Stimulated activated effector memory CD8-positive, alpha-beta T cell treated with anti-CD3 and anti-CD28 coated beads, Interleukin-12 subunit alpha, Interleukin-12 subunit beta, amount 100 ng/mL, for 72 hours (primary cell): ENCODE measurements at places on chromosomes 6 and 20.

DNA sequence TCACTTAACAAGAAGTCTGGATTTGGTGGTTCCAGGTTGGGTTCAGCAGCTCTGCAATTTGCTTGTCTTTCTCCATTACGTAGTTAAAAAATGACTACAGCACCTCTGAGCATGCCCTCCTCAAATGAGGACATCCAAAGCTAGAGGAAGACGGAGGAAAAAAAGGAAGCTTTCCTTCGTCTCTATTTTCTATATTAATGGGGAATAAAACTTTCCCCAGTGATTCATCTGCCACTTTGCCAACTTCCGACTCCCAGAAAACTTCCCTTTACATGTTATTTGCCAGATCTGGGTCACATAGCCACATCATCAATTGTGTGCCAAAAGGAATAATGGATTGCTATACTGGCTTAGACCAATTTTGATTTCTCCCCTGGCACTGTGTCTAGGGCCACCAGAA, 69.5 kb downstream of the ZFAND3 start:
- DNase-seq, result no peak

DNA sequence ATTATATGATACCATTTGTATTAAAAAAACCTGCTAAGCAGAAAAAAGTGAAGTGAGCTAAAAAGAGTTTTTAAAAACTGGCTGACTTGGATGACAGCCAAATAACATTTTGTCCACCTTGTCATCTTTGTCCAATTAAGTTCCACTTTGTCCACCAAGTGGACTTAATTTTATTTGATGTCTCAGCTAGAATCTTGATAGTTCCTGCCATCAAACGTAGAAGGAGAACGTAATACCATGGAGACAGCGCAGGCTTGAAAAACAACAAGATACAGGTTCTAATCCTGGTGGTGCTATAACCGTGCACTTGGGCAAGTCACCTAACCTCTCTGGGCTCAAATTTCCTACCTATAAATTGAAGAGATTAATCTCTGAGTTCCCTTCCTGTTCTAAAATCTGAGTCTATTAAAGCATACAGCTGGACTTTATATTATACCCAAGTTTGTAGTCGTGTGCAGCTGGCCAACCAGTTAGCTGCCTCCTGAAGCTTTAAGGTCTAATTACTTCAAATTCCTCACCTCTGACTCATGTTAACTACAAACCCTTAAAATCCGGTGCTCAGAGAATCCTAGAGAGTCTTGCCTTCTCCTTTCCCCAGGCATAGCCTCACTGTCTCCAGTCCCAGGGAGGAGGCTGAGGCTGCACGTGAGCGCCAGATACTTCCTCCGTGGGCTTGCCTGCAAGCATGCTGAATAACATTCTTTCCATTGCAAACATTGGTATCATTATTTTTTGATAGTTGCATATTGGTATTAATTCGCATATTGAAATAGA, 16.8 kb downstream of the TMEM244 start:
- no peak for DNase-seq

- DNase-seq, result no peak
These were observed 95.0 kb downstream of the THBS2 start for GRCh38 chr6:169158691-169159090.

DNA sequence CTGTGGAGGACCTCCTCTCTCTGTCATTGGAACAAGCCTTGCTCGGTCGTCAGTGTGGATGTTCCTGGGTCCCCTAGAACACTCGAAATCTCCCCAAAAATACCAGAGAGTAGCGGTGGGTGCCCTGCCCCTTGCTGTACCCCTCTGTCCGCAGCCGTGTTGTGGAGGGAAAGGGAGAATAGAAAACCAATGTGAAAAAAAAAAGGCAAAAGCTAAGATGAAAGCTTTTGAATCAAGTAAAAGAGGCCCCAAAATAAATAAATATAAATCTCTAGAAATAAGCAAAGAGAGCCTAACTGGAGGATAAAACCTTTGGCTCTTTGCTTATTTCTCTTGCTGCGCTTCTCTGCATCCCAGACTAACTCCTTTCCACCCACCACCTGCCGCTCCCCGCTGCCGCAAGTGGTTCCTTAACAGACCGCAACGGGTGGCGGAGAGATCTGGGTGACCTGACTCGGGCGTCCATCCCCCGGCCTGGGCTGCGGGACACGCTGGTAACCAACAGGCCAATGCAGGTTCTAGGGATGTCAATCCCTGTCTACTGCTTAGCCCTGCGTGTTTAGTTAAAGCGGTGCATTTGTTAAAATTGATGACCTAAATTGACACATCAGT, 110.0 kb downstream of the GPX5 start:
- no peak for DNase-seq

GRCh38 chr6:116695401-116695800, 14.4 kb downstream of the KPNA5 start:
- no peak for DNase-seq

DNA sequence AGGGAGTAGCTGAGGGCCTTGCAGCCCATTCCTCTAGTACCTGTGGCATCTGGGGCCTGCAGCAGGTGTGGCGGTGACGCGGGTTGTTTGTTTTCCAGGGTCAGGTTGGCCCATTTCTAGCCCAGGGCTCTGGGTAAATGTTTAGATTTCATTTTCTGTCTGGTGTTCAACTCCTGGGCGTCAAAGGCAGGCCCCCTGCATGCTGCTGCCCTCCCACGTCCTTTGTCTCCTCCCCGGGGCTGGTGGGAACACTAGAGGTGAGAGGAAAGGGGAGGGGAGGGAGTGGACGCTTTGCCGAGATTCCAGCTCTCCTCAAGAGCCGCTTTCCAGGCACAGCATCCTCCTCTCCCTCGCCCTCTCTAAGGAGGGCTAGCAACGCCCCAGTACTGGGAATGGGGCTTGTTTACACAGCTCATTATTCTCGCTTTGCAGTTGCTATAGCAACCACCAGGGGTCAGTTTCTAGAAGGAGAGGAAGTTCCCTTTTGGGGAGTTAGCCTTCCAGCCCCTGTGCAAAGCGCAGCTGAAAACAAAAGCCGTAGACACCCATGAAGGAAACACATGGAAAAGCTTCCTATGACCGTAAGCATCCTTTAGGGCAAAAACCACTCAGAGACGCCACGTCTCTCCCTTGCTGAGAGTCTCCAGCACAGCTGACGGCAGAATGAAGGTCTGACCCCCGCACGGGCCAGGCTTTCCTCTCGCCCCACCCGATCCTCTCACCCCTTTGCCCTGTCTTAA, 170.6 kb downstream of the LY86 start:
- DNase-seq, result no peak

DNA sequence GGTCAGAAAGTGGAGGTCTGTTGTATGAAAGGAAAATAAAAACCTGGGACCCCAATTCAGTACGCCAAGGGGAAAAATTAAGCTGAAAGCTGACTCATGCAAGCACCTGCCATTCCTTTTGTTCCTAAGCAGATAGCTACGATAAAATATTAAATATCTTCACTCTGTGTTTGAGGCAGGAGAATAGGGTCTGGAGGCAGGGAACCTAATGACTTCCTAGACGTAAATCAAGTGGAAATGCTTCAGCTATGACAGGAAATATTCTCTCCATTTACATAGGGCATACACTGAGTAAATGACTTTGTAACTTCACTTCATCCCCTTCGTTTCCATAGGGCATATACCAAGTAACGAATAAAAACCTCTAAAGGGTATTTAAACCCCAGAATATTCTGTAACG, 41.0 kb upstream of the IFNGR1 start:
- no peak for DNase-seq

- DNase-seq, result no peak
These were observed 166.3 kb upstream of the EEF1E1 start for GRCh38 chr6:8268606-8269005.

GRCh38 chr20:62879275-62880146, 17.9 kb upstream of the TCFL5 start:
- no peak for DNase-seq

GRCh38 chr6:29414588-29414987, at the start of gene OR12D1:
TSS of gene OR12D1 (plus strand) at chr6:29414928.
- DNase-seq, result no peak

GRCh38 chr6:4397307-4397706, 261.9 kb upstream of the ECI2 start:
- DNase-seq, result no peak

DNA sequence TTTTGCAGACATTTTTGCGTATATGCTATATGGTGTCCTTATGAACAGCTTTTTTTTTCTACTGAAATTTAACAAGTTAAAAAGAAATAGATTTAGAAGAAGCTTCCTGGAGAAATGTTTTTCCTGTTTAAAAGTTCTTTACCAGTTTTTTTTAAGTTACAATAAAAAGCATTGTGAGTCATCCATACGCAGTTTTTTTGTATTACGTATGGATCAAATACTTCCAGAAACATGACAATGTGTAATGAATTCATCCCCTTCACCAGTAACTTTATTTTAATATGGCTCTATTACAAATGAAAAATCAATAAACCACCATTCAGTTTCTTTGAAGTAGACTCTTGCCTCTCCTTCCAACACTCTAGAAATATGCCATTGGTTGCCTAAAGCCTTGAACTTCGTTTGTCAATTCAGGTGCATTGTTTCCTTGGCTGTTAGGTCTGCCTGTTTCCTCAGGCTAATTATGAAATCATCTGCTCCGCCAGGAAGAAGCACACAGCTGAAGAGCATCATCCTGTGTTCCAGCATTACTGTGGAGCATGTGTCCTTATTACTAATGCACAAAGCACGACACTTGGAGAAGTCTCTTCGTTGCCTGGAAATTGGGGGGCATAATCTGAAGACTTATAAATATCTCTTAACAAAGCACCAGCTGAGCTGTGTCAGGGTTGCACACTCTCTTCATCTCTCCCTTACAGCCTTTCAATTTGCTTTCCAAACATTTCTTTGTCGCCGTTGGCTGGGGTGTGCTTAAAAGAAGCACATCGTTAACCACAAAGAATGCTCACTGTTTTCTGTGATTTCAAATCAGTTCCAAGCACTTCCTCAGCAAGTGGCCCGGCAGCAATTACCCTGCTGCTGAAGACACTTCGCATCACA, 9.6 kb downstream of the MOXD1 start:
- DNase-seq, result no peak

GRCh38 chr6:170049641-170050561, 241.0 kb downstream of the DLL1 start:
- DNase-seq, result no peak

GRCh38 chr6:63349401-63349800, 29.6 kb upstream of the LGSN start:
- DNase-seq, result no peak

DNA sequence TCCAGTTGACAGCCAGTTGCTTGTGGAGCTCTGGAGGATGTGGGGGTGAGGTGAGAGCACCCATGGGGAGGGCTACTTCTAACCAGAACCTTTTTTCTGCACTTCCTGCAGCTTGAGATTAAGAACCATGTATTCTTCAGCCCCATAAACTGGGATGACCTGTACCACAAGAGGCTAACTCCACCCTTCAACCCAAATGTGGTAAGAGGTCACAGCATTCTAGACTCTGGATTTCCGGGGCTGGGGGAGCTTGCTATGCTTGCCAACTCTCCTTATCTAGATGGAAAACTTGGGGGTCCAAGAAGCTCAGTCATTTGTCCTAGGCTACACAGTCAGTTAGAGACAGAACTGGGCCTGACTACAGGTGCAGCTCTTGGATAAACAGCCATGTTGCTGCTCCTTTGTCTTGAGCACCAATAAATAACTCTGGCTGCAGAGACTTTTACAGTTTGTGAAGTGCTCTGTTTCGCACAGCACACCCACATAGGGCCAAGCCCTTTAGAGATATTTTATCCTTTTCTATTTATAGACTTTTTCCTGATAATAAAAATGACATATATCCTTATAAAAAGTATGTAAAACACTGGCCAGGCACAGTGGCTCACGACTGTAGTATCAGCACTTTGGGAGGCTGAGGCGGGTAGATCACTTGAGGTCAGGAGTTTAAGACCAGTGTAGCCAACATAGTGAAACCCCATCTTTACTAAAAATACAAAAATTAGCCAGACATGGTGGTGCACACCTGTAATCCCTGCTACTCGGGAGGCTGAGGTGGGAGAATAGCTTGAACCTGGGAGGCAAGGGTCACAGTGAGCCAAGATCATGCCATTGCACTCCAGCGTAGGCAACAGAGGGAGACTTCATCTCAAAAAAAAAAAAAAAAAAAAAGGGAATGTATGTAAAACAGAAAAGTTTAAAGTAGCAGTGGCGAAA, 10.6 kb upstream of the IFT52 start:
- no peak for DNase-seq

DNA sequence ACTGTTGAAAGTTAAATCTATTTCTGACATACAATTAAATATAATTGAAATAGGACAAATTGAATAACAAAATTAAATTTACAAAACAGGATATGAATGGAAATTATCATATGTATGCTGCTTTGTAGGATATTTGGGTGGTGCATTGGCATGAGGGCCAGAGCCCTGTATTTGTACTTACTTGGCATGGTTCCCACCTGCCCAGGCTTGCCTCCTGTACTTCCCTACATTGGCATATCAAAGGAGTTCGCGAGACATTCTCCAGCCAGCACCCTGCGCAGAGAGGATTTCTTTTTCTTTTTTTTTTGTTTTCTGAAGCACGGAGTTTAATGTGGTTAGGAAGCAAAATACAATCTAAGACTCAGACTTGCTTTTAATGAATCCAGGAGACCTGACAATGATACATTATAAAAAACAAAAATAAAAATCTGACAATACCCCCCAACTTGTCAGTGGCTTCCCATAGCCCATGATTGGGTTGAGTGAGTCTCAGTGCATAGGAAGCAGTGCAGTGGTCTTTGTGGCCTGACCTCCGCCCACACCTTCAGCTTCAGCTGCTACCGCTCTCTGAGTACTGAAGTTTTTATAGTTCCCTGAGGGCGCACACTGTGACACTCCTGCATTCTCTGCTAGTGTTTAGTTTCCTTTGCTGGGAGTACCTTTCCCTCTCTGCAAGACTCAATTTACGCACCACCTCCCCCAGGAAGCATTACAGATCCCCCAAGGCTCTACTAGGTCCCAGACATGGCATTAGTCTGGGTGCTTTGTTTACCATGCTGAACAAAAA, 440.8 kb downstream of the UTRN start:
- no peak for DNase-seq

DNA sequence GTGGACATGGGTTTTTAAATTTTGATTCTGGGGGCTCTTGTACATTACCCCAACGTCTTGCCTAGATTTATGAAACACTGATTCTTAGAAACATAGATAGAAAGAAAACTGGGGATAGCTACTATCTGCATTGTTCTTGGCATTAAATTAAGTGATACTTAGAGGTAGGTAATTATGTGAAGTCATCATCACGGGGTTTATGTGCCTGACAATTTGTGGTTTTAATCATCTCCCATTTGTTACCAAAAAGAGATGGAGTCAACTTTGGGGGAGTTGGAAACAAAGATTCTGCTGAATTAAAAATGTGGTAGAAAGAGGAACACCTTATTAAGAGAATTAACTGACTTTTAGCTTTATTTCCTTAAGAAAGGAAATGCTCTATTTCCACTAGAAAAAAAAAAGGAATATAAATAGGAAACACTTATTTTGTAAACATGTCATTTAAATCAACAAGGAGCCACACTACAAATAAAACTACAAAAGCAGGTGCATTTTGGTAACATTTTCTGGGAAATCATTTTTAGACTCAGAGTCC, 5.6 kb downstream of the TNFAIP3 start:
- no peak for DNase-seq

DNA sequence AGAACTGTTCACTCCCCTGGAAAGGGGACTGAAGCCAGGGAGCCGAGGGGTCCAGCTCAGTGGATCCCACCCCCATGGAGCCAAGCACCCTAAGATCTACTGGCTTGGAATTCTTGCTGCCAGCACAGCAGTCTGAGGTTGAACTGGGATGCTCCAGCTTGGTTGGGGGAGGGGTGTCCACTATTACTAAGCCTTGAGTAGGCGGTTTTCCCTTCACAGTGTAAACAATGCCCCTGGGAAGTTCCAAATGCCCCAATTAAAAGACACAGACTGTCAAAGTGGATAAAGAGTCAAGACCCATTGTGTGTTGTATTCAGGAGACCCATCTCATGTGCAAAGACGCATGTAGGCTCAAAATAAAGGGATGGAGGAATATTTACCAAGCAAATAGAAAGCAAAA, 150.2 kb downstream of the LPA start:
- no peak for DNase-seq
